ENCODE measurements at places on chromosomes 6 and 20.

- no peak for DNase-seq
Observed at GRCh38 chr6:157840261-157840660, 17.2 kb downstream of the SNX9 start.

- peak; percentile 19 for DNase-seq
Observed at GRCh38 chr6:15129887-15130286, 116.0 kb upstream of the JARID2 start.

DNA sequence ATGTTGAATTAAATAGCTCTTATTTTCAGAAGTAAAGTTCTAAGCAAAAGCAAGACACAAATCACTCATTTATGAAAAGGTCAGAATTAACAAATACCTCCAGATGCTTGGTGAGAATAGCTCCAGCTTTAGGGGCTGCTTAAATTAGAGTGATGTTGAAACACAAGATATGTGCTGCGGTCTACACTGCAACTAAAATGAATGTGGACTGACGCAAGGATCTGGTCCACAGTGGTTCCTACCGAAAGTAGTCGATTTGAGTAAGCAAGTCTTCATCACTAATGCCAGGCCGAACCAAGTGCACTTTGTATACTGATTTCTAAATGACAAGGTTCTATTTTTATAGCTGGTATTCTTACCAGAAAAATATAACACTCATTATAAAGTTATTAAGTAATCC, 96.3 kb downstream of the PRDM1 start:
- DNase-seq, result no peak

- DNase-seq, result no peak
Observed at GRCh38 chr20:6663751-6664388, 103.6 kb upstream of the BMP2 start.

DNA sequence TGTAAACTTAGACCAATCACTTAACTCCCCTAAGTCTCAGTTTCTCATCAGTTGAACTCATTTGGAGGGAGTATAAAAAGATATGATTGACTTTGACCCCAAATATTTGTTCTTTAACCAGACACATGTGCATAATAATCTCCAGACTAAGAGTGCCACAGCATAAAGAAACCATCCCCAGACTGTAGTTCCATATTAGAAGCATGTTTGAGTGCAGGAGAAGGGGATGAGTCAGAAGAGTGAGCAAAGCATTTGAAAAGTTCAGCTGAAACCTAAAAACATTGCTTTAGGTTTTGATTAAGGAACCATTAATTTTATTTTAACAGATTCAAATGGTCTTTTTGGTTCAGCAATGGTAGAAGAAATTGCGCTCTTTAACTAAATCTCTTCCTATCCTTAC, 654.8 kb downstream of the UTRN start:
- no peak for DNase-seq

DNA sequence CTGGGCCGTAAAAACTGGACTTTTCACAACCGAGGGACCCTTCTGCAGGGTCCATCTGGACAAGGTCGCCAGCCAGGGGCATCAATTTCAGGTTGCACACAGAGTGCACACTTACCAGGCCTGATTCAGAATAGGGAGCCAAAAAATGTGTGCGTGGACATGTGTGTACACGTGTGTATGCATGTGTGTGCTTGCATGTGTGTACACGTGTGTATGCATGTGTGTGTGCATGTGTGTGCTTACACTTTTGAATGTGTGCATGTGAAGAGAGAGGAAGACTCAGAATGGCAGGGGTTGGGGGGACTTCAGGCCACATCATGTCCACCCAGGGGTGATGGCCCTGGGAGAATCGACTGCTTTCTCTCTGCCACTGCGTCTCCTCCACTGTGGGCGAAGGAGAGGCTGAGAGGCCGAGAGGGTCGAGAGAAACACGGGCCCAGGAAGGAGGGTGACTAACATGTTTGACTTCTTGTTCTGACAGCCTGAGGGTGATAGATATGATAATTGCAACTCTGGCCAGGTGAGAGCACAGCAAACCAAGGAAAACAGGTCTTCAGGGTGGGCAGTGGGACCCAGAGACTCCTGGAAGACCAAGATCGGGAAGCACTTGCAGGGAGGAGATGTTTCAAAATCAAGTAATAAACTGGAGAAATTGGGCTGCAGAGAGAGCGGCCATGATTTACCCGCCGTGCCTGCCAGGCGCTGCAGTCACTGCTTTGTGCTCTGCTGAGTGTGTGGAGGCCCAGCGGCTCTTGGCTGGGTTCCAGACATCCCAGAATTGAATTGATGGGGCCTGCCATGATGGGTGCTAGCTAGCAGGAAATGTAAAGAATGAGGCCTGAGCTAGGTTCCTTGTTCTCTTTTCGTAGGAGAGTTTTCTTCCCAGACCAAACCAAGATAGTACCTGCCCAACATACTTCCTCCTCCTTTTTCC, 310.8 kb downstream of the QKI start:
- DNase-seq, result no peak

- no peak for DNase-seq
Observed at GRCh38 chr6:72704979-72705378, 83.1 kb downstream of the KCNQ5 start.

DNA sequence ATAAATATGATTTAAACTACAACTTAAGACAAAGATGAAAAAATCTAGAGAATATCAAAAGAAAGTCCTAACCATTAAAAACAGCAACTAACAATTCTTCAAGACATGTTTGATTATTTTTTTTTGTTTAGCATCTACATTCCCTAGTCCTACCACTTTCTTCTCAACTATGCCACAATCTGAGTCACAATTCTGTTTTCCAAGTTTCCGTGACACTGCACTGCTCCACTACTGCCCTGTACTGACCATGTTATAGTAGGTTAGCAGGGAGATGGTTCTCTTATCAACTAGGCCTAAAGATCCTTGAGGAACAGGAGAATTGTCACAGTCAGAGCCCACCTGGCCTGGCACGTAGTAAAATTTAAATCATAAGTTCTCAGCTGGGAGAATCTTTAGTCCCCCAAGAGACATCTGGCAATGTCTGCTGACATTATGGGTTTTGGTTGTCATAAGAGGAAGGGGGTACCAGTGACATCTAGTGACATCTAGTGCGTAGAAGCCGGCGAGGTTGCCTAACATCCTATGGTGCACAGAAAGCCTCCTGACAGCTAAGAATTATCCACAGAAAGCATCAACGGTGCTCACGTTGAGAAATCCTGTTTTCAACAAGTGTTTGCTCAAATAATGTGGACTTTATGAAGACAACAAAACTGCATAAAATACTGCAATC, 100.5 kb downstream of the PDE10A start:
- no peak for DNase-seq

- no peak for DNase-seq
Observed at GRCh38 chr6:72032086-72032485, 145.7 kb downstream of the RIMS1 start.

GRCh38 chr6:31116661-31117385, 2.2 kb downstream of the PSORS1C1 start:
- DNase-seq, result no peak

DNA sequence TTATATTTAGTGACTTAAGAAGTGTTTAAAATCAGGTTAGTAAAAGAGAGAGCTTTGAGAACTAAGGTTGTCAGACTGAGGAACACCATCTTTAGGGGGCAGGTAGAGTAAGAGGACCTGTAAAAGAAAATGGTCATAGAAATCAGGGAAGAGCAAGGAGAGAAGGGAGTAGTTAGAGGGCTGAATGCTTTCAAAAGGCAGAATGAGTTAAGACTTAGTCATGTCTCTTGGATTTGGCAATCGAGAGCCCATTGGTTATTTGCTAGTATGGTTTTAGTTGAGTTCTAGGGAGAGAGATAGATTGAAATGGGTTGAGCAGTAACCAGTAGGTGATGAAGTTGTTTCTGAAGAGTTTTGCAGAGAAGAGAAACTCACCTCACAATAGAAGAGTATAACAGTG, 51.1 kb downstream of the RALGAPB start:
- no peak for DNase-seq

DNA sequence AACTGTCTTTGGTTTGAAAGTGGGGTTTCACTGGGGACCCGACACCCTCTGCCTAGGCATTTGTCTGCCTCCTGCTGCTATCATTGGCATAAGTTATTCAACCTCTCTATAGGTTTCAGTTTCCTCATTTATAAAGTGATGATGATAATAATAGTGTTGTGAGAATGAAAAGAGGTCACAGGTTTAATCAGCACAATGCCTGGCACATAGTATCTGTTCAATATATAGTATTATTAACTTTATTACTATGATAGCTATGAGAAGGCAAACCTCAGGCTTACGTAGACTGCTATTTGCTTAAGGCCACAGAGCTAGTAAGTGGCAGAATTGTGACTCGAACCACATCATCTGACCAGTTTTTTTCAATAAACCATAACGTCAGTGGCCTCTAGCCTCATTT, 256.8 kb downstream of the CDKAL1 start:
- DNase-seq, result no peak

GRCh38 chr6:123940551-123940950, 136.9 kb downstream of the NKAIN2 start:
- no peak for DNase-seq

GRCh38 chr6:145283856-145284255, 451.5 kb downstream of the EPM2A start:
- no peak for DNase-seq

DNA sequence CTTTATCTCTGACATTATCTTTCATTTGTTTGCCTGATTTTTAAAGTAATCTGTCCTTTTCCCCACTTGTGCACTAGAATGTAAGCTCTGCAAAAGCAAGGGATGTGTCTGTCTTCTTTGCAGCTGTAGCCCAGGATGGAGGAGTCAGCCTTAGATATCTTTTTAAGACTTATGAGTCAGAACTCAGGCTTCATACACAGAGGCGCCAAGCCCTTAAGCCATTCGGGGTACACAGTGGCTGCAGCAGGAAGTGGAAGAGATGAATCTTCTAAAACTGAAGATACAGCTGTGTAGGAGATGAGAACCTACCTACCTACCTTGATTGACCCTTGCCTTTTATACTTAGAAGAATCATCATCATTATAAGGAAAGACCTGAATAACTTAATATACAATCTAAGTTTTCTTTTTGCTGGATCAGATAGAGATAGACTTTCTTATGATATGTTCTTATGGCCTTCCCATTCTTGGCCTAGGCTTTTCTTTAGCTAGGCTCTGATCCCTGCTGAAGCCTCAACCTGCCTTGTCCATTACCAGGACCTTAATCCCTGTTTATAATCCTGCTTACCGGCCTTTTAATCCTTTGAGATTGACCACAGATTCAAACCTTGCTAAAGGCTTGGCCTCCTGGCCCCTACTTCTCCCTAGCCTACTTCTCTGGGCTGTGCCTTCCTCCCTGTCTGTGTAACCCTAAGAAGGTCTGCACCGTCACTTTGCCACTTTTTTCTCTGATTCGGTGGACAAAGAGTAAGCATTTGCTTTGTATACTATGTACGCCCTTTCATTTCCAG, 304.5 kb downstream of the PRL start:
- peak; percentile 83 for DNase-seq

DNA sequence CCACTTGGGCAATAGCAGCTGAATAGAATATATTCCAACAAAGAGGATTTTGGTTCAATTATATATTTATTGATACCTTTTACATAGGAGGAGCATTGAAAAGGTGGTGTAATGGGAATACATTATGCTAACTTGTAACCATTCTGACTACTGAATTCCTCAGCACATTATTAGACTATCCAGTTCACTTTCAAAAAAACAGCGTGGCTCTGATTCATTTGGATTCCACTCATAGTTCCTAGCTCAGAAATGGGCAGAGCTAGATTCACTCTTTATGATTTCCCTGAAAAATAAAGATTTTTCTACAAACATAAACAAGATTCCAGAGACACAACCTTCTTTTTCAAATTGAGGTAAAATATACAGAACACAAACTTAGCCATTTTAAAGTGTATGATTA, 9.2 kb upstream of the TRERF1 start:
- DNase-seq, result no peak

- DNase-seq, result no peak
Observed at GRCh38 chr6:139457476-139457875, 83.0 kb upstream of the CITED2 start.

GRCh38 chr6:70527071-70527737, 39.5 kb upstream of the SDHAF4 start:
- no peak for DNase-seq

- DNase-seq, result no peak
Observed at GRCh38 chr6:109660526-109661320, 30.3 kb downstream of the AK9 start.

DNA sequence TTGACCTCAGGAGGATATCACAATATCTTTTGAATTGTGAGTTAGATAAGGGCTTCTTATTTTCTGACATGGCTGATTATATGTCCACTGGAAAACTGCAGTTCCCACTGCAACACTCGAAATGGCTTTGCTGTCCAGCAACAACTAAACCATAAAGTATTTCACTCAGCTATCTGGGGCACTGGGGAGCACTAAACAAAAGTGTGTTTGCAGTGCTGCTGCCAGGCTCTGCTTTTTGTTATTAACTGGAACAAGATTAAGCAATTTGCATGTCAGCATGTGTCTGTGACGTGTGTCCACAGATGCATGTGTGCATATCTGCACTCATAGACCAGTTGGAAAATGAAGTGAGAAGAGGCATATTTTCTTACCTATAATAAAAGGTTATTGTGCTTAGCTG, 107.8 kb upstream of the CCN2 start:
- no peak for DNase-seq

DNA sequence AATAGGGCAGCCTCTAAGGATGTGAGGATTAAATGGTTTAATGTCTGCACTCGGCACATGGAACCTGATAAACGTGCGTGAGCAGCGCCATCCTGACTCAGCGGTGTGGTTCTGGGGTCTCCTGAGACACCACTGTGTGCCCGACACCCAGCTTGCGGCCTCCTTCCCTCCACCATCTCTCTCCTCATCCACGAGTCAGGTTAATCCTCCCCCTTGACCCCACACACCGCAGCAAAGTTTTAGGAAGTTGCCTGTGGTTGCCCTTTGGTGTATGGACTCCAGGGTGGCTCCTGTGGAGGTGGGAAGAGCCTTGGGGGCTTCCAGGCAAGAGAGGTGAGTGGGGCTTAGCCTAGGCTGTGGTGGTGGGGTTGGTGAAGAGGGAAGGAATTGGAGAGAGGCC, 68.2 kb downstream of the PHACTR3 start:
- DNase-seq, result no peak

DNA sequence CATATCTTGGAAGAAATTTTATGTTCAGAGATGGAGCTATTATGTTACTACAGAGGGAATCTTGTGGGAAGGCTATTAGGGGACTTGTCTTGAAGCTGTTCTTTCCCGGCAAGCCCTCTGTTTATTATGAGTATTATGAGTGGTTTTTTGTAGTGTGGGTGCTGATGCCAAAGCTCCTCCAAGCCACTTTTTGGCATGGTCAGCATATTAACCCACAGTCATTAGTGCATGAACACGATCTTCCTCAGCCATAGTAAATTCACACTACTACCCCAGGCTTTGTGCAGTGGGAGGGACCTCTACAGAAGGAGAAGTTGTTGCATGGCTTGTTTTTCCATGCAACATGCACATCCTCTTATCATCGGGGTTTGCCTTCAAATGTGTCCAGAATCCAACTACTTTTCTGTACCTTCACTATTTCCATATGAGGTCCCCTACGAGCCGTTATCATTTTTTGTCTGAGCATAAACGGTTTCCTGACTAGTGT, 6.5 kb upstream of the BMP6 start:
- no peak for DNase-seq

- DNase-seq, result no peak
Observed at GRCh38 chr6:26531897-26532296, 6.3 kb upstream of the HMGN4 start.
